Cerebellar cortex (tissue), 1 donor: ENCODE measurements at places on chromosomes 11 and 22.

DNA sequence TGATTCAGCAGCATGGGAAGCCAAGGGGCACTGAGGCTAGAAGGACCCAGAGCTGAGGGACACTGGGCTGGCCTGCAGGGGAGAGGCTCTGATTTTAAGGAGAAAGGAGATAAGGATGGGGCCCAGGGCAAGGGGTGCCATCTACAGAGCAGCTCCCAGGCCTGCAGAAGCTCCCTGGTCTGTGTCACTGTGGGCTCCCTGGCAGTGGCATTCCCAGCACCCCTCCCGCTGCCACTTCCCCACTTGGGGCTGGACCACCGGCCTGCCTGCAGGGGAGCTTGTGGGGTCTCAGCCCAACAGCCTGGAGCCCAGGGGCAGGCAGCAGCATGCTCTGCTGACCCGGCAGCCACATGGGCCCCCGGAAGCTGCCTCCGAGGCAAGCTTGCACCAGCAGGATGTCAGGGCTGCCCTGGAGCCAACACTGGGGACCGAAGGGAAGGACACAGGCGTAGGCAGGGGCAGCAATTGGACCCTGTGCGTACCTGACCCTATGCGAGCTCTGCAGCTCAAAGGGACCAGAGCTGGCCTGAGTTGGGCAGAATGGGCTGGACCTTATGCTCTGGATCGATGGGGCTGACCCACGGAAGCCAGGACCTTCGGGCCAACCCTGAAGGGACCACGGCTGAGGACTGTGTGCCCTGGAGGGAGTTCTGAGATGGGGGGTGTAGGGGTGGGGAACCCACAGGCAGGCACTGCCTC, 35.4 kb upstream of the WNT7B start:
- DNase-seq: no peak

GRCh38 chr11:61095021-61095420, 7.3 kb upstream of the CD5 start:
- no peak for DNase-seq

DNA sequence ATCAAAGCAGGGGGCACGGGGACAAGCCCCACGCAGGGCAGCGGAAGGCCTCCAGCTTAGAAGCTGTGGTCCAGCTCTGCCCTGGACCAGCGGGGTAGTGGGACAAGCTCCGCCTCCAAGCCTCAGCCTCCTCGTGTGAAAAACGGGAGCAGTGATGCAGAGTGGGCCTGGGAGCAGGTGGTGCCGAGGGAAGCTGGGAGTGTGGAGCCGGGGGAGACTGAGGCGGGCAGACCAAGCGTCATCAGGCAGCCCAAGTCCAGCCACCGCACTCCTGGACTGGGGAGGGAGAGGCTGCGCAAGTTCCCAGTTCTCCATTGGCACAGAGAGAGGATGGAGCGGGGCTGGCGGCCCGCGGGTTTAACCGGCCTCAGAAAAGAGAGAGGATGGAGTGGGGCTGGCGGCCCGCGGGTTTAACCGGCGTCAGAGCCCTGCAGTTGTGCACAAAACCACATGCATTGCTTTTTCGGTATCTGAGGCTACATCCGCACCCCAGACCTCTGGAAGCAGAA, 68.1 kb upstream of the PHF21B start:
- DNase-seq: no peak

DNA sequence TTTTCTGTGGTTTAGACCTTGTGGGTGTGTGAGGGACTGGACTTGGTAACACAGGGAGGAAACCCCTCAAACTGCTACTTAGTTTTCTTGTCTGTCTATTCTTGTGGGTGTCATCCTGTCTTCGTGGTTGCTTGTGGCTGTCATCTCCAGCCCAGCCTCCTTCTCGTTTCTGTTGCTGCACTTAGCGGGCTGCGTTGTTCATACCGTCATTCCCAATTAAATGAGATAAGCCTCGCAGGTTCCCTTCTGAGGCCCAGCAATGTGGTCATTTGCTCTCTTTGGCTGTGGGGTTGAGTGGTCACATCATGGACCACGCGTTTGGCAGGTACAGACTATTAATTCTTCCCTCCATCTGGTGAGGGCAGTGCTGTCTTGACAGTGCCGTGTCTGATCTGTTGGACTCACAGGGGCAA, 18.8 kb downstream of the PANX1 start:
- no peak for DNase-seq

DNA sequence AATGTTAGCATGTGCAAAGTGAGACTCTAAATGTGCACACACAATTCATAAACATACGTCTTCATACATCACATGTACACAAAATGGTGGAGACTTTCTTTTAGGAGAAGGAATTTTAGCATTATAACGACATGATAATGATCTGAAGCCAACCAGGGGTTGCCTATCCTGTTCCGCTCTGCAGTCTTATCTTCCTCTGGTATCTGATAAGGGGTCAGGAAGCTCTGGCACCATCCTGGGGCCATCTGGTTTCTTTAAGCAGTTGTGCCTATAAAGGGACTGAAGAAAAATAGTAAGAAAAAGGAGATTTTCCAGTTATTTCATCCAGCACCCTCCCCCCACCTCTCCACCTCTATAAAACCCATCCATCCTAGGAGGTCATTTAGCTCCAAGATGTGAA, 5.8 kb upstream of the NUP50 start:
- no peak for DNase-seq

GRCh38 chr11:119134389-119134978, 13.1 kb downstream of the HINFP start:
- peak; percentile 34 for DNase-seq
